Suprapubic skin (tissue), 4 donors: ENCODE measurements at places on chromosomes 5 and 9.

DNA sequence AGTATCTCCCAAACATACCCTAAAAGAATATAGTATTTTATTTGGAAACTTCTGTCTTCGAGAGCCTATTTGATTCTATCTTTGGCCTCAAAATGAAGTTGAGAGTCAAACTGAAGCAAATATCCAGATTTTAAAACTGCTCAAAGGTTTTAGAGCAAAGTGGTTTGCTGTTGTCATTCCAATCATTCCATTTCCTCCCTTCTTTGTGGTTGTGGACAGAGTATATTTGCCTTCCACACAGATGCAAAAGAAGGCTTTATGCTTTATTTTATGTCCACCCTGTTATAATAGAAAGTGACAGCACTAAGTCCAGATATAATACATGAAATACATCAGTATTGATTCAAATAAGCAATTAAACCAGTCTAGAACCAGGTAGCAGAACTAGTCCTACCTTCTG is 12.4 kb downstream of the GZMK start:
- DNase-seq = no peak

DNA sequence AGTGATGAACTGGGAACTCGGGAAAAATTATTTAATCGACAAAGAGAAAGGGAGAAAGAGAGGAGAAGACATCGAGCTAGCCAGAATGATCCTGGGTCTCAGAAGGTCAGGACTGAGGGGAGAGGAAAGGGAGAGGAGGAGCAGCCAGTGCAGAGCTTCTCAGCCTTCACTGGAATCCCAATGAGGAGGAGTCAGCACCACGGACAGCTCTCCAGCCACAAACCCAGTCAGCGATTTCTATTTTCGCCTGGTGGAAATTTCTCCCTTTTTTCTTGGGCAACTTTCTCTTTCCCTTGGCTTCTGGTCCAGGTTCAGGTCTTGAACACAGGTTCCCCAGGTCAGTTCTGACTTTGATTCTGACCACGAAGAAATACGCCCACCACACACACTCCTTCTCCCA is 1.6 kb upstream of the BRINP1 start:
- DNase-seq = no peak

DNA sequence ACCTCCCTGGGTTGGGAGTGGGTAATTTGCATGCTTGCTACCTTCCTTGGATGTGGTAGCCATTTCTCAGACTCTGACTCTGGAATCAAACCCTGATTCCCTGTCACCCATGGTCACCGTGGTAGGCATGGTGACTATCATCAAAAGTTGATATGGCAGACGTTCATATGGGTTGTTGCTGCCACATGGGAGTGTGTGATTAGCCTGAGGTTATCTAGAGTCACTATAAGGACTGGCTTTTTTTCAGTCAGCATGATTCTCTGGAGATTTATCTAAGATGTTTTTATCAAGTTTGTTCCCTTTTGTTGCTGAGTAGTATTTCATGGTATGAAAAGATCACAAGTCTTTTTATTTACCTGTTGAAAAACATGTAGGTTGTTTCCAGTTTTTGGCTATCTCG is 7.0 kb downstream of the RCL1 start:
- no peak for DNase-seq

DNA sequence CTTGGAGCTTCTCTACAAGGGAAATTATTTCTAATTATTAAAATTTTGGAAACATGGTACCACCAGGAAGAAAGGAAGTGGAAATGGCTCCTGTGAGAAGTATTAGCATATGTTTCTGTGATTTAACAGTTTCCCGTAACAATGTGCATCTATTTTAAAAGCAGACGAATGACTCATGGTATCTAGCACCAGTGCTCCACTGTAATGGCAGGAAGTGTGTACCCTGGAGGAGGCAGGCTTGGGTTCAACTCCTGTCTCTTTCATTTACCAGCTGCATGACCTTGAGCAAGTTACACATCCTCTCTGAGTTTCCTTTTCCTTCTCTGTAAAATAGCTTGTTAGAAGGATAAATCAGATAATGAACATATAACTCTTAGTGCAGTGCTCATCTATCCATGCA is 41.0 kb upstream of the ANGPTL2 start:
- no peak for DNase-seq
